ENCODE measurements at places on chromosomes 11 and 22.

DNA sequence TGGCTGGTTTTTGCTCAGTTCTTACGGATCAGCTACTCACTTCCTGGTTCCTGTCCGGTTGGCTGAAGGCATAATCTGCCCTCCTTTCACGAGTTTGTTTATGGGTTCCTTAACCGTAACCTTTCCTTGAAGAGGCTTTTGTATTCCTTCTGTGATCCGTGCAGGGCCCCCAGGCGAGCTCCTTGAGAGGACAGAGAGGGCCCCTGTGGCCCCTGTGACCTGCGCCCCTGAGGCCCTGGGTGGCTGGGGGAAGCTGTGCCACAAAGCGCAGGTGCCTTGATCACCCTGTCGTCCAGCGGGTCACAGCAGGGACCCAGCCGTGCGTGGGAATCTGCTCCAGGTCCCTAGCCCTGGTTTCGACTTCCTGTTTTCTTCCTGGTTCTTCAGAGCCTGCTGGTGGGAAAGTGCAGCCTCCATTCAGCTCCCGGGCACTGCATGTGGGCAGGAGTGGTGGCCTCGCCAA, 27.8 kb upstream of the FADD start:
- DNase-seq, result no peak

DNA sequence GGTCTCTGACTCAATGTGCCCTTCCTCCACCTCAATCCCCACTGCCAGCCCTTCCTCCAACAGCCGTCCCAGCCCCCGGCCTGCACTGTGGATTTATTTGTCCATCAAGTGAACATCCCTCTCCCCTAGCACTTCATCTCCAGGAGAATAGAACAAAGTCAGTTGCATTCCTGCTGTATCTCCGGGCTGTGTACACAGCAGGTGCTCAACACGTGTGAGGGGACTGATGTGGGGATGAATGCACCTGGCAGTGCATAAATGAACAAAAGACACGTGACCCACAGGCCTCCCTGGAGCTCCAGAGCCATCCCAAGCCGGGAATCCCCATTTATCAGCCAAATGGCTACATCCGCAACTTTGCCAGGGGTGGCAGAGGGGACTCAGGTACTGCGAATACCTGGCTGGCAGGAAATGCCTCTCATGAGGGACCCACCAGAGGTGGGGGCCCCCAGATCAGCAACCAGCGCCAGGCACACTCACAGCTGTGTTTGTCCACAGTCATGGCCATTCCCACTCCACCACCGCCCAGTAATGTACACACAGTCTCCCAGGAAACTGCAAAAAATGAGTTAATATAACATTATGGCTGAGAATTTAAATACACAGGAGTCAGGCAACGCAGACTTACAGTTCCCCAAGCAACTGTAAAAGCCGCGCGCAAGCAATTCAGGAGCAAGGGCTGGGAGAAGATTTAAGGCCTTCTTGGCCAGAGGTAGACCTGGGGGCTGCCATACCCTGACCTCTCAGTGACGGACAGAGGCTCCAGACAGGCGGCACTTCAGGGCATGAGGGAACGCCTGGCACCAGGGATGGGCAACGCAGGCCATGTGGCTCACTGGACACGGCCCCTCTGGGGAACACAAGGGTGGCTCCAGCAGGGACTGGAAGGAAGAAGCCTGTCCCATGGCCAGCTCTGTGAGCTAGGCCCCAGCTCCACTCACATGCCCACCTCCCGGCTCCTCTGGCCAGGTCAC, 50.3 kb upstream of the TCF20 start:
- DNase-seq, result no peak

- no peak for DNase-seq
Measured at GRCh38 chr11:70574725-70575347, 176.5 kb downstream of the CTTN start.

- DNase-seq, result no peak
Measured at GRCh38 chr11:416757-417621, 2.2 kb upstream of the SIGIRR start.

GRCh38 chr22:32615874-32616564, 141.4 kb downstream of the FBXO7 start:
- no peak for DNase-seq

- no peak for DNase-seq
Measured at GRCh38 chr22:46661221-46661851, 41.1 kb downstream of the GRAMD4 start.

DNA sequence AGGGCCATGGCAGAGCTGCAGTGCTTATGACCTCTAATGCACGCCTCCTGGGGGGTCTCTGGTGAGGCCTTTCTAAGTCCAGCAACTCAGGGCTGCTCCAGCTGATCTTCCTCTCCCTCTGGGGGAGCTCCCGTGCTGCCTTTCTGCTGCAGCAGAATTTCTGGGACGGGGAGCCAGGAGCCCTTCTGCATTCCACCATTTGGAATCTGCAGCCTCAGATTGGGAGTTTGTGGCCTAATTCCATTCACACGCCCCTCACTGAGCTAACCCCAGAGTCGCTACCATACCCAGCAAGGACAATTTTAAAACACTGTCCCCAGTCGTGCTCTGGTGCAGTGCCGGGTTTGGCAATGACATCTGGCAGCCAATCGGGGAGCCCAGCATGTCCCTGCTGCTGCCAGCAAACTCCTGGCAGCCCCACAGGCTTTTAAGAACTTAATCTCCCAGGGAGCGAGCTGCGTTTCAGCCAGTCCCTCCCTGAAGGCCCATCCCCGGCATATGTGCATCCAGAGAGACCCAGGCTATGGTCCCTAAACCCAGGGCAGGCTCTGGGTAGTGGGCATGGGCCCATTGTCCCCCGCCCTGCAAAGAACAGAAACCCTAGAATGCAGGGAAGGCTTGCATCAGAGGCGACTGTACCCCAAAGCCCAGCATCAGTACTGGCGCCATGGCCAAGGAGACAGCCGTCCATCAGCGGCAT, 4.7 kb downstream of the SHANK2 start:
- DNase-seq, result no peak

GRCh38 chr11:428295-428694, 13.5 kb upstream of the SIGIRR start:
- no peak for DNase-seq

- no peak for DNase-seq
Measured at GRCh38 chr11:6385046-6385777, 5.1 kb upstream of the SMPD1 start.

GRCh38 chr11:110830344-110830743, 118.1 kb upstream of the ARHGAP20 start:
- no peak for DNase-seq

- DNase-seq, result no peak
Measured at GRCh38 chr22:45268167-45268957, 16.4 kb upstream of the UPK3A start.

- DNase-seq, result no peak
Measured at GRCh38 chr11:18699269-18699596, 654 bp downstream of the TMEM86A start.

DNA sequence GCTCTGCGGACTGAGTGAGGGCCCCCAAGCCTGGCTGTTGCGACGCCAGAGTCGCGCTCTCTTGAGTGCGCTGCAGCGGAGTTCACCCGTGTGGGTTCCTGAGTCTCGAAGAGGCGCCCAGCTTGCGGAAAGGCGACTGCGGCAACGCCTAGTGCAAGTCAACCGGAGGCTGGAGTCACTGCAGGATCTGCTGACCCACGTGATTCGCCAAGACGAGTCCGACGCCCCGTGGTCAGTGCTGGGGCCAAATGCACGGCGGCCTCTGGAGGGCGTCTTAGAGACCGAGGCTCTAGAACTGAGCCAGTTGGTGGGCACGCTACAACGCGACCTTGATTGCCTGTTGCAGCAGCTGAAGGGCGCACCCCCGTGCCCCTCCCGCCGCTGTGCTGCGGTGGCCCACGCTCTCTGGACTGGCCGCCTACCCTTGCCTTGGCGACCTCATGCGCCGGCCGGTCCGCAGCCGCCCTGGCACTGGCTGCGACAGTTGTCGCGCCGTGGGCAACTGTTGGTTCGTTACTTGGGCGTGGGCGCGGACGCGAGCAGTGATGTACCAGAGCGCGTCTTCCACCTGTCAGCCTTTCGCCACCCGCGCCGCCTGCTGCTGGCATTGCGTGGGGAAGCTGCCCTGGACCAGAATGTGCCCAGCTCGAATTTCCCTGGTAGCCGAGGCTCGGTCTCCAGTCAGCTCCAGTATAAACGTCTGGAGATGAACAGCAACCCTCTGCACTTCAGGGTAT, 32.6 kb downstream of the RRP8 start:
- no peak for DNase-seq

DNA sequence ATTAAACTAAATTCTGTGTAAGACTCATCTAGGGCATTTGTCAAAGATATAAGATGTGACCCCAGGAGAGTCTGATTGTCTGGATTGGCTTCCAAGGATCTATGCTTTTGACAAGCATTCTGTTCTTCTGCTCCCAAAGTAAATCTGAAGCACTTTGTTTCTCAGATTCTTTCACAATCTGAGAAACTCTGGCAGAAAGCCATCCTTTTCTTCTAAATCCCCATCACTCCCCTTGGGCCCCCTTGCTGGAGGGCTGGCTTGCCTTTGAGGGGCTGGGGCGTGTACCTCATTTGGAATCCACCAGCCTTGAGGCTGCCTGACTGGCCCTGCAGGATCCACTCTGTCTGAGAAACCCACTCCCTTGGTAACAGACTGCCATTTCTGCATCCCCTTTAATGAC, 173.5 kb upstream of the CTSC start:
- no peak for DNase-seq

DNA sequence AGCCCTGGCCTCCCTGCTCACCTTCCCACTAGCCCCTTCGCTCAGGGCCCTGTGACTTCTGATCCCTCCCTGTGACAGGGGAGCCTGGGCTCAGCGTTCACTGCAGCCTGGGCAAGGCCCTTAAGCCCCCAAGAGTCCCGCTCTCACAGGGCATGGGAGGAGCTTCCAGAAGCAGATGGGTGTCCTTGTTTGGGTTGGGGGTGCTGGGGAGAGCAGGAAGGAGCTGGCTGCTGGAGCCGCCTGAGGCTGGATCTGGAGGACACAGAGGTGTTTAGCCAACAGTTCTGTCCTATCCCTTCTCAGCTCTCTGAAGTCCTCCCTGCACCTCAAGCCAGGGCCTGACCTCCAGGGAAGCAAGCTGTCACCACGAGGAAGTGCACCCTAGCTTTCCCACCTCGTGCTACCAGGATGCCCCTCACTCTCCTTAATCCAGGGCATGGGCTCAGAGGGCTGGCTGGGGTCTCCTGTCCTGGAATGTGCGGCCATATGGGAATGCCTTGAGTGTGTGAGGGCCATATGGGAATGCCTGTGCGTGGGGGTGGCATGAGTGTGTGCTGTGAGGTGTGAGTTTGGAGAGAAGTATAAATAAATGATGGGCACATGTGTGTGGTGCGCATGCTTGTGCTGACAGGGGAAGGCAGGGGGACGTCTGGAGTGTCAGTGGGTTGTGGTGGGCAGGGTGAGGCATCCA, 25.0 kb upstream of the TUB start:
- no peak for DNase-seq
